Stimulated activated CD4-positive, alpha-beta T cell treated with anti-CD3 and anti-CD28 coated beads, Interleukin-15, amount 100 ng/mL, for 48 hours (primary cell): ENCODE measurements at places on chromosomes 1 and 21.

GRCh38 chr1:167573035-167573434 lies 19.5 kb upstream of the CREG1 start:
- no peak for DNase-seq

- no peak for DNase-seq
Measured at GRCh38 chr21:38916214-38916964, 110.7 kb downstream of the ETS2 start.

- no peak for DNase-seq
Measured at GRCh38 chr1:1179983-1180861, 6.5 kb downstream of the TTLL10 start.

GRCh38 chr1:118097622-118098348 lies 87.2 kb downstream of the SPAG17 start:
- DNase-seq: no peak

DNA sequence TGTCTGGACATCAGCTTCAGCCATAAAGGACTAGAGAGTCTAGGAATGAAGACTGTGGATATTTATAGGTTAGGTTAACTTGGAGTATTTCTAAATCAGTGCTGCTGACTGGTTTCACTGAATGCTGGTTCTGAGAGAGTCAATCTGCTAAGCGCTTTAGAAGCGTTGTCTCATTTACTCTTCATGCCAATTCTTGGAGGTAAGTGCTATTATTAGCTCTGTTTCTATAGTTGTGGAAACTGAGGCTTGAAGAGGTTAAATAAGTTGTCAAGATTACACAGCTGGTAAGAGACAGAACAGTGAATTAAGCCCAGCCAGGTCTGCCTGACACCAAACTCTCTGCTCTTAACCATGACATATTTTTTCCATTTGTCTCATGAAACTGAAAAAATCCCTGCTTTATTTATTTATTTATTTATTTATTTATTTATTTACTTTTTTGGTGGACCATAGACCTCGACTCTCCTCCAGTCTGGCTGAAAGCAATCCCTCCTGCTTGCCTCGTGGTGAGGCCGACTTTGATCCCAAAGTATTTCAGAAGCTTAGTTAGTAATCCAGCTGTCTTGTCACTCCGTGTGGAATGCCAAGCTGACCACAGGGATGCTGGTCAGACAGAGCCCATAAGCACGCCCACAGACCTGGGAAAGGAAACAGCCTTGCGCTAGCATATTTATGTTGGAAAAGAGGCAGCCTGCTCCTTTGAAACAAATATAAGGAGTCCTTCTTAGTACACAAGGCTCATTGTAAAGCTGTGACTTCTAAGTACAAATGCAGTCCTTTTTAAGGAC lies 16.9 kb downstream of the NTMT2 start:
- DNase-seq: no peak

- DNase-seq: no peak
Measured at GRCh38 chr1:117339866-117340700, 27.2 kb upstream of the MAN1A2 start.

- no peak for DNase-seq
Measured at GRCh38 chr1:222339376-222339947, 208.4 kb downstream of the HHIPL2 start.

GRCh38 chr1:204154568-204155255 lies 2.9 kb upstream of the ETNK2 start:
- DNase-seq: no peak

- DNase-seq: no peak
Measured at GRCh38 chr1:221031458-221032203, 152.4 kb downstream of the HLX start.
